ENCODE measurements at places on chromosomes 2 and 18.

DNA sequence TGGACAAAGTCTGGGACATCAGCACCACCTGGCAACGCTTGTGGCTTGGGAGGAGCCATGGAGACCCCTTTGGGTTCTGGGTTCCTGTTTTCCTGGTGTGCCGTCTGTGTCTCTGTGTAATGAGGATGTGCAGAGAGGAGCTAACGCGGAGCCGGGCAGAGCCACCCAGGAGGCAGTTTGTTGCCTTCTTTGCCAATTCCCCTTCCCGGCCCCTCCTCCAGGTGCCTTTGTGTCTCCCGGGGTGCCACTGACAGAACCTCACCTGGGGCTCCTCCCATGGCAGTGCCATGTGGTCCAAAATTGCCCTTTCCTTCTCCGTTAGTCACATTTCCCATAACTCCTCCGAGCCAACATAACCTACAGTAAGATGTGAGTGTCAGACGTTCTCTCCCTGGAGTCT, 13.0 kb downstream of the POMC start:
- DNase-seq: no peak

GRCh38 chr18:36828157-36828629, 609 bp downstream of the TPGS2 start:
- DNase-seq: no peak

DNA sequence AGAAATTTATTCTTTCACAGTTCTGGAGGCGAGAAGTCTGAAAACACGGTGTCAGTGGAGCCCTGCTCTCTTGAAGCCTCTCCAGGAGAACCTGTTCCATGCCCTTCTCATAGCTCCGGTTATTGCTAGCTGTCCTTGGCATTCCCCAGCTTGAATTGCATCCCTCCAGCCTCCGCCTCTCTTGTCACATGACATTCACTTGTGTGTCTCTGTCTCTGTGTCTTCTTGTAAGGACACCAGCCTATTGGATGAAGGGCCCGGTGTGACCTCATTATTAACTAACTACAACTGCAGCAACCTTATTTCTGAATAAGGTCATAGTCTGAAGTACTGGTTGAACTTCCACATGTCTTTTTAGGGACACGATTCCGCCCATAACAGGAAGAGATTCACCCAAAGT, 4.5 kb upstream of the PRSS56 start:
- DNase-seq: no peak

- no peak for DNase-seq
These were observed 64.9 kb upstream of the KLHL29 start for GRCh38 chr2:23320058-23320457.

GRCh38 chr2:168336786-168337388, 89.5 kb upstream of the STK39 start:
- DNase-seq: no peak

- DNase-seq: no peak
These were observed 1.4 kb downstream of the APLF start for GRCh38 chr2:68468801-68469200.

DNA sequence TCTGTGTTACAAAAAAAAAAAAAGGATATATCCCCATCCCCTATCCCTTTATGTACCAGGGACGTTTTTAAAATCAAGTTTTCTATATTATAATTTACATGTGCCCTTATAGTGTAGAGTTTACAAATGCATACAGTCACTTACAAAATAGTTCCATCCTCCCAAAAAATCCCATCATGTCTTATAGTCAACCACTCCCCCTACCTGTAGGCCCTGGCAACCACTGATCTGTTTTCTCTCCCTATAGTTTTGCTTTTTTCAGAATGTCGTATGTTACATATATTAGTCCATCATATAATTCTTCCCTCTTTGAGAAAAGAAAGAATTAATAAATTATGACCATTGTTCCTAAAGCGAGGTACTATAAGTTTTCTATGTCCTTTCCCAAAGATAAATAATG, 17.8 kb downstream of the CFAP210 start:
- no peak for DNase-seq

- no peak for DNase-seq
These were observed 16.1 kb downstream of the ZCCHC2 start for GRCh38 chr18:62538881-62539280.

- DNase-seq: no peak
These were observed 45.9 kb upstream of the ITGA6 start for GRCh38 chr2:172381275-172382027.

DNA sequence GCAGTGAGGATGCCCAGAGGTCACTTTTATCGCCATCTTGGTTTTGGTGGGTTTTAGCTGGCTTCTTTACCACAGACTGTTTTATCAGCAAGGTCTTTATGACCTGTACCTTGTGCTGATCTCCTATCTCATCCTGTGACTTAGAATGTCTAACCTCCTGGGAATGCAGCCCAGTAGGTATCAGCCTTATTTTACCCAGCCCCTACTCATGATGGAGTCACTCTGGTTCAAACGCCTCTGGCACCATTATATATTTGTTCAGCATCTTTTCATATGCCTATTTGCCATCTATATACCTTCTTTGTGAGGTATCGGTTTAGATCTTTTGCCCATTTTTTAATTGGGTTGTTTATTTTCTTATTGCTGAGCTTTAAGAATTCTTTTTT, 7.2 kb upstream of the CCNT2 start:
- no peak for DNase-seq

- no peak for DNase-seq
These were observed 3.7 kb downstream of the ANKRD53 start for GRCh38 chr2:70981866-70982810.

DNA sequence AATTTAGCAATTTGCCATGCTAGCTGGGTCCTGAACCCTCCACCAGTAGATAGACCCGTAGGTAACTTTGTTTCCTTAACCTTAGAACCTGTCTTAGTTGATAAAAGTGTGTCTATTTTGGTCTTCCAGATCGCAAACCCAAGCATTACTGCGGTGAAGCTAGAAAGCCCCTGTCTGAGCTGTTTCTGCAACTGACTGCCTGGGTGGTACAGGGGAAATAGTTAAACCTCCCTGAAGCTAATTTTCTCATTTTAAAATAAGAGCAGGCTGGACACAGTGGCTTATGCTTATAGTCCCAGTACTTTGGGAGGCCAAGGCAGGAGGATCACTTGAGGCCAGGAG, 101.7 kb upstream of the MSH2 start:
- DNase-seq: no peak

DNA sequence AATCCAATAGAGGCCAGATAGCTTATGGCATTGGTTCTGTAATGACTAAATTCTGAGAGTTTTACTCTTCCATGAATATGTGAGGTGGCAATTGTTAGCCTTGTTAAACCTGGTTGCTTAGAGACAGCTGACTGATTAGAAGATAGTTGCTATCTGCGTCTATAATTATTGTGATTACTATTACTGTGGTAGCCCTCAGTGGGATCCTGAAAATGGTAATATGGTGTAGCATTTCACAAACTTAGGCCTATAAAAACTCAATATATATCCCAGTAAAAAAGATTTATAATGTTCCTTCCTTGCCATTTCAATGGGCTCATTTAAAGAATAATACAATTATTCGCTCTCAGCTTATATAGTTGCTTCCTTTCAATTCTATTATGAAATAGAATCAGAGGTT, 405.8 kb upstream of the CDH2 start:
- DNase-seq: no peak

DNA sequence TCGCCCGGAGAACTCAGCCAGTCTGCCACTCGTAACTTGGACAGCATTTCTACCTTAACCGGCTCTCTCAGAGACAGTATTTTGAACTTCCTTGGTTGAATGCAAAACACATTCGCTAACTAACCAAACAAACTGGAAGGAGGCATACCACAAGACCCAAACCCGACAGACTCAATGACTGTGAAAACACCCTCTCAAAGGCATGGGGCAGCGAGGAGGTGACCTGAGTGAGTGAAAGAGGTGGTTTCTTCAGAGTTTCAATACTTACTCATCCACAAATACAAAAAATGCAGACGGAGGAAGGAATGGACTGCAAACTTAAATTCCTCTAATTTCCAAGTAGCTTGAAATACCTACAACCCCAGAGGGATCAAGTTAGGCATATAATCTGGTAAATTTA, 132.9 kb downstream of the GAREM1 start:
- no peak for DNase-seq

- DNase-seq: no peak
These were observed 15.3 kb upstream of the UGT1A9 start for GRCh38 chr2:233656443-233656842.

GRCh38 chr2:185279999-185280398, 458.6 kb upstream of the FSIP2 start:
- DNase-seq: no peak

DNA sequence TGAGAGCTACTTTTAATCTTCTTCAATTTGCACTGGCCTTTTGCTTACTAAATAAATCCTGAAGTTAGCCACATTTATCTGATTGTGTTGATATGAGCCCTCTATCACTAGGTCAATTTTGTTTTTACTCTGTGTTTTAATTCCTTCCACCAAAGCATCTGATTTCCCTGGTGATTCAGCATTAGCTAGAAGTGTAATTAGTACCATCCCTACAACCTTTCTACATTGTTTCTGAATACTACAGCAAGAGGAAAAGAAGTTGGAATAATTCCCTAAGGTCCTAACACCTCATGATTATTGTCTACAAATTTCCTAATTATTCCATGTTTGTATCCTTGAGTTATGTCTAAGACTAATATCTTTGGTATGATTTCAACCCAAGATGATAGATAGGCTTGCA, 1093.6 kb downstream of the SUCLG1 start:
- DNase-seq: no peak

DNA sequence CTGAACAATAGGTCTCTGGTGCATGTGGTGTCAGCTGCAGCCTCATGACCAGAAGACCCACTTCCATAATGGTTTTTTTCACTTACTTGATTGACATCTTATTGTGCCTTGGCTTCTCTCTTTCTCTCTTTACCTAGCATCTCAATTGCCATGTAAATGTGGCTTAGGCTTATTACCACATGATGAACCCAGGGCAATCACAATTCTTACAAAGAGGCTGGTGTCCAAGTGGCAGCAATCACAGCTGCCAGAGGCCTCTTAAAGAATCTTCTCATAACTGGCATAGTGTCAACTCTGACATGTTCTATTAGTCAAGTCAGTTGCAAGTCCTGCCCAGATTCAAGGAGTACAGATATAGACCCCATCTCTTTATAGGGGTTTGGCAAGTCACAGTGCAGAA, 1224.8 kb downstream of the SUCLG1 start:
- no peak for DNase-seq

GRCh38 chr2:234951664-234952269, at the start of gene SH3BP4:
Gene SH3BP4 (plus strand): TSS chr2:234952017. CDS start chr2:235035003, 82,986 bp downstream.
- DNase-seq: peak; percentile 88

DNA sequence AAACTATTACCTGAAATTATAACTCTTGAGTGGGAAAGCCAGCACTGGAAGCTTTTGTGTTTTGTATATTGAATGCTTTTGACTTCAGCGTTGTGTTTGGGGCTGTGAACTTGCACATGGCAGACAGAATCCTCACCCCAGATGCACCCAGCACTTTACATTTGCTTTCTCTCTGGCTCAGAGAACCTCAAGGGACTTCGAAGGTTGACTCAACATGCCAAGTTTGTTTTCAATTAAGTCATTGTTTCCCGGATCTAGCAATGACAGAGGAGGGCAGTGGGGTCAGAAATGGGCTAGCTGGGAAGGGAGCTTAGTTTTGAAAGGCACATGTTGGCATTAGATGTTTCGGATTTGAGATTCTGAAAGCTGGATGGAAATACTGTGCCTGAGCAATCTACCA, 22.4 kb downstream of the TET3 start:
- DNase-seq: no peak

DNA sequence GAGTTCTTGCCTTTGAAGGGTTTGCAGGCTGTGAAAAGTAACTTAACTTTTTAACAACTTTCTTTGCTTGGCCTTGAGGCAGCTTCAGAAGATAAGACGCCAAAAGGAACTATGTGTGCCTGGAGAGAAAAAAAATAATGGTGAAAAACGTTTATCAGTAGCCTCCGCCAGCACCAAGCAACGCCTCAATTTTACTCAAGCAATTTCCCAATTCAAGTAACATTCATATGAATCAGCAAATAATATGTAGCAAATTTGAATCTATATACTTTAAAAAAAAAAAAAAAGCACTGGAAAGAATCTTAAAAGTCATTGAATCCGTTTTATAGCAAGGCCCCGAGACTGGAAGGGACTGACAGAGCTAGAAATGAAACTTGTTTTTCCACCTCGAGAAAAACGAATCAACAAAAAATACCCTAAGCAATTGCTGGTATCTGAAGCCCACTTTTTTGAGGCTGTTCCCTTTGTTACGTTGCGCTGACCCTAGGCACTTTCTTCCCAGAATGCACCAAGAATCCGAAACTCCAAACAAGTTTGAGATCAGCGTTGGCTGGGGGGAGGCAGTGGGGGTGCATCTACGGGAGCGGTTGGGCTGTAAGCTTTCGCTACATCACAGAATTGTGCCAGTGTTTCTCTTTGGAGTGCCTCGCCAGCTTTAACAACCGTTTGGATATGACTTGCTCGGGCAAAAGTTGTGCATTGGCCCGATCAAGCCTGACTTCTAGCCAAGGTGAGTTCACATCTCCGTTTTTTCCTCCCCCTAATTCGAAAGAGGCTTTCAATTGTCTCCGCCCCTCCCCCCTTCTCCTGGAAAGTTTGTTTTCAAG, 2.7 kb upstream of the TGIF1 start:
- DNase-seq: peak; percentile 60

GRCh38 chr2:203599509-203599908, 64.4 kb upstream of the RAPH1 start:
- DNase-seq: no peak

- peak; percentile 56 for DNase-seq
These were observed 175.3 kb downstream of the RAB3GAP1 start for GRCh38 chr2:135227386-135227785.

- no peak for DNase-seq
These were observed 35.1 kb upstream of the VPS54 start for GRCh38 chr2:64054161-64054915.

DNA sequence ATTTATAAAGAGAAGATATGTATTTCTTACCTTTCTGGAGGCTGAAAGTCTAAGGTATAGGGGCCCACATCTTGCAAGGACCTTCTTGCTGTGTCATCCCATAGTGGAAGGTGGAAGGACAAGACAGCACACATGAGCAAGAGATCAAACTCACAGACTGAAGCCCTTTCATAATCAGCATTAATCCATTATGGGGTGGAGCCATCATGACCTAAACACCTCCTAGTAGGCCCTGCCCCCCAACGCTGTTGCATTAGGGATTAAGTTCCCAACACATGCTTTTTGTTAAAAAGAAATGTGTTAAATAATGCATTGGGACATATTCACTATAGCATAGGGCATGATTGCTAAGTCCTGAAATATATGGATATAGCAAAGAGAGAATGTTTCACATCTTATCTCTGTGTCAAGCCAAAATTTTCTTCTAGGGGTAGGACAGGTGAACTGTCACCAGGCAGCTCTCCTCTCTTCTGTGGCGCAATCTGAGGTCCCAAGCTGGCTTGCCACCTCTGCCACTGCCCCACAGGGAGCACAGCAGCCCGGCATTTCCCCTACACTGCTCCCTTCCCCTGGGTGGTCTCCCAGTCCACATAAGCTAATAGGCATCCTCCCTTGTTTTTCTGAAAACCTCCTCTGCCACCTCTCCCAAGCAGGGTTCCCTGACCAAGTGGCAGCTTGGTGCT, 8.3 kb upstream of the CTIF start:
- no peak for DNase-seq

Measured in Ammon's horn (tissue), 1 donor.